ENCODE measurements at places on chromosomes 16 and 17. TPM values are rescaled to one million over a fixed set of nuclear protein-coding genes. Genes with fewer than 3 reads are reported as not detected.

- H3K27me3 ChIP-seq: no peaks in the 10 kb centered on the region
- no peak for DNase-seq
- H3K36me3 ChIP-seq: peaks cover 43% of the 10 kb centered on the region
These were observed 4.2 kb upstream of the MXRA7 start for GRCh38 chr17:76714822-76715495.

Gene CA5A
- total RNA-seq: not detected

Gene MFSD11
- 49.7 TPM for total RNA-seq

Gene PABPN1L
- not detected for total RNA-seq

Gene TBX2
- total RNA-seq: 49.5 TPM

DNA sequence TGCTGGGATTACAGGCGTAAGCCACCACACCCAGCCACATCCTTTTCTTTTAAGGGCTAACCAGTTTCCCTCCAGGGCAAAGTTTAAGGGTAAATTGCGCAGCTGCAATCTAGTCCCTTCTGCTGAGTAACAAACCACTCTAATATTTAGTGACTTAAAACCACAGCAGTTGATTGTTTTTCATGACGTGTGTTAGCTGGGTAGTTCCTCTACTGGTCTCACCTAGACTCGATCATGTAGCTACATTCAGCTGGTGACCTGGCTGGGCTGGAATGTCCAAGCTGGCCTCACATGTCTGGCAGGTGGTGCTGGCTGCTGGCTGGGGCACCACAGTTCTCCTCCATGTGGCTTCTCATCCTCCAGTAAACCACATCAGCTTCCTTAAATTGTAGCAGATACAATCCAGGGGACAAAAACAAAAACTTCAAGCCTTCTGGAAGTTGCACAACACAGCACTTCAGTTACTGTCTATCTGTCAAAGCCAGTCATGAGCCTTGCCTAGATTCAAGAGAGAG is 75.5 kb downstream of the GPRC5B start:
- no peaks in the 10 kb centered on the region for H3K27me3 ChIP-seq
- no peak overlapping the region for H3K4me3 ChIP-seq
- DNase-seq: no peak
- no peaks in the 10 kb centered on the region for H3K36me3 ChIP-seq
- H3K4me1 ChIP-seq: peaks cover 11% of the 10 kb centered on the region

- no peaks in the 10 kb centered on the region for H3K27me3 ChIP-seq
- DNase-seq: no peak
- no peaks in the 10 kb centered on the region for H3K36me3 ChIP-seq
- no peak overlapping the region for H3K27ac ChIP-seq
These were observed 1.5 kb downstream of the TNRC6C start for GRCh38 chr17:77959926-77960521.

DNA sequence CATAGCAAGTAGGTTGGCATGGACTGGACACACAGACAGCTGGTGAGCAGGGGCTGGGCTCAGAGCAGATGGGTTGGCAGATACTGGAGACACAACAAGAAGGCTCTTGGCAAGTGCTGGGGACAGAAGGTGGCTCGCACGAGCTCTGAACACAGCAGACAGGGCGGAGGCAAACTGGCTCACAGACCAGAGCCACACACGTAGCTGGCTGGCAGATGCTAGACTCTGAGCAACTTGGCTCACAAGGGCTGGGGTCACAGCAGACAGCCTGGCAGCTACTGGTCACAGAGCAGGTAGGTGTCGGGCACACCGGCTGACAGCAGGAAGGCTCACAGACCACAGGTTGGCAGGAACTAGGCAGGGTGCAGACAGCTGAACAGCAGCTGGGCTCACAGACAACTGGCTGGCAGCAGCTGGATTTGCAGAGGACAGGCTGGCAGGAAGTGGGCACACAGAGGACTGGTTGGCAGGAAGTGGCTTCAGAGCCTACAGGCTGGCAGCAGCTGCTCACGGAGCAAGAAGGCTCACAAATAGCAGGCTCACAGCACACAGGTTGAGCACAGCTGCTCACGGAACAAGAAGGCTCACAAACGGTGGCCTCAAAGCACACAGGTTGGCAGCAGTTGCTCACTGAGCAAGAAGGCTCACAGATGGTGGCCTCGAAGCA is 725 bp downstream of the KRTAP16-1 start:
- H3K4me3 ChIP-seq: peak overlapping the region; percentile 19
- no peak for DNase-seq
- no peaks in the 10 kb centered on the region for H3K4me1 ChIP-seq
- H3K36me3 ChIP-seq: no peaks in the 10 kb centered on the region

Gene PSMC3IP
- total RNA-seq: not detected

DNA sequence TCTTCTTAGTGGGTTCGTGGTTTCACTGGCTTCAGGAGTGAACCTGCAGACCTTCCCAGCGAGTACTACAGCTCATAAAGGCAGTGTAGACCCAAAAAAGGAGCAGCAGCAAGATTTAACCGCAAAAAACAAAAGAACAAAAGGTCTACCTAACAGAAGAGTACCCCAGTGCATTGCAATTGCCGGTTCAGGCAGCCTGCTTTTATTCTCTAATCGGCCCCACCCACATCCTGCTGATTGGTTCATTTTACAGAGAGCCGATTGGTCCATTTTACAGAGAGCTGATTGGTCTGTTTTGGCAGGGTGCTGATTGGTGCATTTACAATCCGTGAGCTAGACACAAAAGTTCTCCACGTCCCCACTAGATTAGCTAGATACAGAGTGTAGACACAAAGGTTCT is 2.0 kb upstream of the ARRB2 start:
- H3K27ac ChIP-seq: no peak overlapping the region
- H3K36me3 ChIP-seq: no peaks in the 10 kb centered on the region
- H3K27me3 ChIP-seq: no peaks in the 10 kb centered on the region
- H3K4me1 ChIP-seq: peaks cover 12% of the 10 kb centered on the region
- no peak overlapping the region for H3K4me3 ChIP-seq

Gene ESRP2
- total RNA-seq: 2.0 TPM

DNA sequence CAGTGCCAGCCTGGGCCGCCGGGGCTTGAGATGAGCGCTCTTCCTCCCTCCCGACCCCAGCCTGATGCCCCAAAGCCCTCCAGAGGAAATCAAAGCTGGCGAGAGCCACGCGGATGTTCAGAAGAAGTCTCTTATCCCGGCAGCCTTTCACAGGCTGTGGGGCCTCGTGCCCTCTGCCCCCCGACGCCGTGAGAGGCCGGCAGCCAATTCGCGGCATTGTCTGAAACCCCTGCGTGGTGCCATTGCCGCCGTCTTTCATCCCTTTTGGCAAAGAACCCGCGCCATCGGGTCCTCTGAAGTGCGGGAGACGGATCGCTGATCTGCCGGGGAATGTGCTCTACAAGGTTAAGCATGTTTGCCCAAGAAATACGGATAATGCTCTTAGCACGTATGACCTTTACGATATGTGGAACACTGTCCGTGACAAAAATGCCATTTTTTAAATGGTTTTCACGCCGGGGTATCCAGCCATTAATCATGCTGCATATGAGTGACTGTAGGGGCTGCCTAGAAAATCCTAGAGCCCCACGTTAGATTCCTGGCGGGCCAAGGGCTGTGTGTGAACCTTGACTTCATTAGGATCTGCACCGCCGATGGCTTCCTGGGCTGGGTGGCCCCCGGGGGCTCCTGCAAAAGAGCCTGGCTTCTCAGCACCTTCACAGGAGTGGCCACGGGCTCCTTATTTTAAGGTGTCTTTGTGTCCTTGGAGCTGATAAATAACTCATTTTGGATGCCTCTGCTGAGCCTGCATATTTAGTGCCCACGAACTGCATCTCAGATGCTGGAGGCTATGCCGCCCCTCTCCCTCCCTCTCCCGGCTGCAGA is 165.1 kb upstream of the TNRC6C start:
- no peaks in the 10 kb centered on the region for H3K36me3 ChIP-seq
- H3K4me1 ChIP-seq: peaks cover 12% of the 10 kb centered on the region
- H3K4me3 ChIP-seq: no peak overlapping the region
- H3K27me3 ChIP-seq: no peaks in the 10 kb centered on the region

Gene MYO19
- 66.7 TPM for total RNA-seq

DNA sequence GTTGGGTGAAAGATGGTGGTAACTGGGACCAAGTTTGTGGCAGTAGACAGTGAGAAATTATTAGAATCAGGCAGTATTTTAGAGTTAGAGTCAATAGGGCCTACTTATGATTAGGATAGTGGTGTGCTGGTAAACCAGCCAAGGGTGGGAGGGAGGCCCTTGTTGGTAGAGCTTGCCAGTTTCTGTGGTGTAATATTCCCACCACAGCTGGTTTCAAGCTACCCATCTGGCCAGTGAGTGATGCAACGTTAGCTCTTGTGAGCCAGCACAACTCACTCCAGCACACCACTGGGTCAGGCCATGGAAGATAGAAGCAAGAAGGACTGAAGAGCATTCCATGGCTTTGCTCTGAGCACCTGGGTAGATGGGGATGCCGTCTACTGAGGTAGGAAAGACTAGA is 34.9 kb downstream of the GNAO1 start:
- no peaks in the 10 kb centered on the region for H3K4me1 ChIP-seq
- no peaks in the 10 kb centered on the region for H3K36me3 ChIP-seq
- no peak for DNase-seq
- no peak overlapping the region for H3K27ac ChIP-seq
- H3K4me3 ChIP-seq: no peak overlapping the region
- no peaks in the 10 kb centered on the region for H3K27me3 ChIP-seq

GRCh38 chr17:68035131-68035522 is 408 bp upstream of the KPNA2 start:
- no peak overlapping the region for H3K27ac ChIP-seq
- peak overlapping the region; percentile 80 for H3K4me3 ChIP-seq
- H3K4me1 ChIP-seq: peaks cover 10% of the 10 kb centered on the region
- H3K36me3 ChIP-seq: peaks cover 10% of the 10 kb centered on the region

DNA sequence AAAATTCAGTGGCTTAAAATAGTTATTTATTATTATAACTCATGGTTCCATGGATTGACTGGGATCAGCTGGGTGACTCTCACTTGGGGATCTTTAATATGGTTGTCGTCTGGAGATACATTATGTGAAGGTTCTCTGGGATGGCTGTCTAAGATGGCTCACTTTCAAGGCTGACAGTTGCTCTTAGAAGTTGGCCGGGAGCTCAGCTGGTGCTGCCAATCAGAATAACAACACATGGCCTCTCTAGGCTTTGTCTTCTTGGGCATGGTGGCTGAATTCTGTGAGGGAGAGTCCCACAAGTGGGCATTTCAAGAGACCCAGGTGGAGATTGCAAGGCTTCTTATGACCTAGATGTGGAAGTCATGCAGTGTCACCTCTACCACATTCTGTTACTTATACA is 269.7 kb downstream of the CA10 start:
- H3K36me3 ChIP-seq: no peaks in the 10 kb centered on the region
- no peak overlapping the region for H3K4me3 ChIP-seq
- DNase-seq: no peak
- no peaks in the 10 kb centered on the region for H3K27me3 ChIP-seq
- no peak overlapping the region for H3K27ac ChIP-seq
- no peaks in the 10 kb centered on the region for H3K4me1 ChIP-seq

DNA sequence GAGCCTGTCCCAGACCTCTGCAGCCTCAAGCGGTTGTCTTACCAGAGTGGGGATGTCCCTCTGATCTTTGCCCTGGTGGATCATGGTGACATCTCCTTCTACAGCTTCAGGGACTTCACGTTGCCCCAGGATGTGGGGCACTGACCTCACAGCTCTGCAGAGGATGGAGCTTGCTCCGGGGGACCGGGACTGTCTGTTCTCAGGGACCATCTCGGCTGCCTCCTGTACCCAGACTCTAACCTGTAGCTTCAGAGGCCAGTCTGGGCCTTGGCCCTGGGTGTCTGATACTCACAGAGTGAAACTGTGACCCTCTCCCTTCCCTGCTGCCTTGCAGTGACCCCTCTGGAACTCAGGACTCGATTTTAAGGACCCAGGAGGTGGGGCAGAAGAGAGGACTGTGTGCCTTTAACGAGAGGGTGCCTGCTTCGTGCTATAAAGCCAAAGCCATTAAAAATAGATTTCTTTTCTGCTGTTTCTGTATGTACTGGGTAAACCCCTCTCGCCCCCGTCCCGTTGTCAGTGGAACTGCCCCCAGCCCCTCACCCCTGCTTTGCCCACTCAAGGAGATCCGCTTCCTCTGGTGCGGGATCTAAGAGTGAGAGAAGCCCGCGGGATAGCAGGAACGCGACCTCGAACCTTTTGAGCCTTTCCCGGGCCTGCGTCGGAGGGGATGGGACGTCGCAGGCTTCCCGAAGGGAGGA is 1.1 kb upstream of the LLGL2 start:
- peak overlapping the region; percentile 81 for H3K4me3 ChIP-seq
- H3K27ac ChIP-seq: peak overlapping the region; percentile 23
- H3K27me3 ChIP-seq: no peaks in the 10 kb centered on the region
- H3K4me1 ChIP-seq: peaks cover 22% of the 10 kb centered on the region
- no peaks in the 10 kb centered on the region for H3K36me3 ChIP-seq

- H3K4me3 ChIP-seq: no peak overlapping the region
- H3K4me1 ChIP-seq: no peaks in the 10 kb centered on the region
- no peaks in the 10 kb centered on the region for H3K36me3 ChIP-seq
These were observed 970.3 kb upstream of the RBFOX1 start for GRCh38 chr16:6362321-6362720.

Gene CRISPLD2
- 116 TPM for total RNA-seq

- H3K27ac ChIP-seq: no peak overlapping the region
- H3K36me3 ChIP-seq: no peaks in the 10 kb centered on the region
These were observed 4.9 kb upstream of the ANKRD40 start for GRCh38 chr17:50712641-50713040.

Gene SHPK
- total RNA-seq: 16.1 TPM

Gene WNK4
- total RNA-seq: not detected

Measured in thoracic aorta (tissue), 2 donors.